Activated CD4-positive, alpha-beta memory T cell treated with anti-CD3 and anti-CD28 coated beads, Interleukin-2, amount 10 ng/mL, durations not matched to agents 7 days and 5 days (primary cell): ENCODE measurements at places on chromosomes 3 and 15. TPM values are rescaled to one million over a fixed set of nuclear protein-coding genes. Genes with fewer than 3 reads are reported as not detected.

DNA sequence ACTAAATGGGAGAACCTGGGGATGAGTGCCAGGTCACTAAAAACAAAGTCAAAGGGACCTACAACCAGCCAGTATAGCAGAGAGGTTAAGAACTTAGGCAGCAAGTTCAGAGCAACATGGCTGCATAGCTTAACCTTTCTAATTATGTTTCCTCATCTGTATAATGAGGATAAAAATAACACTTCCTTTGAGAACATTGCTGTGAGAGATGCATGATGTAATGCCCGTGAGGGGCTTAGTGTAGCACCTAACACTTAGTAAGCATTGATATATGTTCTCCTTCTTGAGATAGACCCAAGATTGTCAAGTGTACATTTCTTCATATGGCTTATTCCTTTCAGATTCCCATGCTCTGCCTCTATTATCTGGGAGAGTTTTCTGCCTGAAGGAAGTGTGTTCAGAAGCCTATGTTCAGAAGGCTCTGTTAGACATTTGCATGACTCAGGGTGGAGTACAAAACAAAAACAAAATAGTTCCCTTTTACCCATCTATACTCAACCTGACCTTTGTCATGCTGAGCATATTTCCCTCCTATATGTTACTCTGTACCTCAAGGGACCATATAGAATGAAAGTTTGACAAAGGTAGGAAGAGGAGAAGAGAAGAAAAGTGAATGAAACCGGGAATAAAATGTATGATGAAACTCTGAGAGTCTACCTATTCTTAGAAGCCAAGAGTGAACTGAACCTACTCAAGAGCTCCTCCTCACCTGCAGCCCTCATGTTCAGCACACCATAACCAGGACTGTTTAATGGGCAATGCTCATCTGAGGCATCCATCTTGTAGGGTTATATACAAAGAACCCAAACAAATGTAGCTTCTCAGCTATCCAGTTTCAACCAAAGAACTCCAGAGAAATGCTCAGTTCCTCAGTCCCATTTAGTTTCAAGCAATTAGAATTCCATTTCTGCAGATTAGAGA, 70.7 kb upstream of the KCNMB2 start:
- no peak overlapping the region for H3K27ac ChIP-seq
- H3K4me1 ChIP-seq = no peaks in the 10 kb centered on the region
- H3K36me3 ChIP-seq = no peaks in the 10 kb centered on the region
- DNase-seq = no peak
- H3K27me3 ChIP-seq = no peaks in the 10 kb centered on the region

- H3K4me3 ChIP-seq = no peak overlapping the region
- H3K36me3 ChIP-seq = peaks cover 28% of the 10 kb centered on the region
- no peaks in the 10 kb centered on the region for H3K27me3 ChIP-seq
Observed at GRCh38 chr3:195612075-195612800, 28.5 kb upstream of the APOD start.

GRCh38 chr3:165983284-165983683, 146.1 kb upstream of the BCHE start:
- no peaks in the 10 kb centered on the region for H3K4me1 ChIP-seq
- no peaks in the 10 kb centered on the region for H3K27me3 ChIP-seq
- H3K4me3 ChIP-seq = no peak overlapping the region
- DNase-seq = no peak
- H3K36me3 ChIP-seq = no peaks in the 10 kb centered on the region

DNA sequence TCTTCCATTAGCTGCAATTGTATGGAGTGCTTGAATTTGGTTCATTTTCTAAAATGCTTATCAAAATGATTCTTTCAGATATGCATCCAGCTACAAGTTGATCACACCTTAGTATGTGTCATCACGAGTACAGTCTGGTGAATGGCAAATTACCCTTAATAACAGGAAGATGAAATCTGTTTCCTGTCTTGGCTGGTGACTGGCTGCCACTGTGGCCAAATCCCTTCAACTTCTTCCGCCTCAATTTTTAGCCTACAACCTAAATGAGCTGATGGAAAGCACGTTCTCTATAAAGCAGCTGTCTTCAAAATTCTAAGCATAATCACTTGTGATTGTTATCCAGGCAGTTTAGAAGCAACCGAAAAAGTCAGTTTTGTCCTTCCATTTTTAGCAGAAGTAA, 387.1 kb upstream of the NECTIN3 start:
- no peaks in the 10 kb centered on the region for H3K36me3 ChIP-seq
- DNase-seq = no peak
- no peak overlapping the region for H3K4me3 ChIP-seq
- no peaks in the 10 kb centered on the region for H3K27me3 ChIP-seq
- no peak overlapping the region for H3K27ac ChIP-seq

DNA sequence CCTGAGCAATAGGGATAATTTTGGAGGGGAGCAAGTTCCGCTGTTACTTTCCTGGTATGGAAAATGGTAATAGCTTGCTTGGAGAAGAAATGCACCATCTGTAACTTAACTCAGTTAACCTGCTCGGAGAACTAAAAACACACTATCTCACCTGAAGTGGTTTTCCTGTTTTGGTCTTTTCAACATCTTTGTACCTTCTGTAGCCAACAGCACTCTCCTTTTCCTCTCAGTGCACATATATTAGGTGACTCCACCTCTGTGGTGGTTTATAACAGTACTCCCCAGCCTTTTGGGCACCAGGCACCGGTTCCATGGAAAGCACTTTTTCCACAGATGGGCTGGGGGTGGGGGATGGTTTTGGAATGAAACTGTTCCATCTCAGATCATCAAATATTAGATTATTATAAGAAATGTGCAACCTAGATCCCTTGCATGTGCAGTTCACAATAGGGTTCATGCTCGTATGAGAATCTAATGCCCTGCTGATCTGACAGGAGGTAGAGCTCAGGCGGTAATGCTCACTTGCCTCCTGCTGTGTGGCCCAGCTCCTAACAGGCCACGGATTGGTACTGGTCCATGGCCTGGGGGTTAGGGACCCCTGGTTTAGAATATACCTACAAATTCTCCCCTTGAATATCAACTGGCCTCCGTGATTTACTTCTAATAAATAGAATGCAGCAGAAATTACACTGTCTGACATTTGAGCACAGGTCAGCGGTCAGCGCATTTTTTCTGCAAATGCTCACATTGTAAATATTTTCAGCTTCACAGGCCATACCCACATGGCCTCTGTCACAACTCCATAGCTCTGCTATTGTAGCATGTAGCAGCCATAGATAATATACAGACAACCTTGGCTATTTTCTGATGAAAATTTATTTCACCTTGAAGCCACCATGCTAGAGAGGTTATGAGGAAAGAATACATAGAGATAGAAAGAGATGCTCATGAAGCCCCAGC, 83.8 kb upstream of the SUCLG2 start:
- H3K27me3 ChIP-seq = no peaks in the 10 kb centered on the region
- H3K4me3 ChIP-seq = no peak overlapping the region
- H3K27ac ChIP-seq = no peak overlapping the region
- H3K36me3 ChIP-seq = no peaks in the 10 kb centered on the region
- peaks cover 7% of the 10 kb centered on the region for H3K4me1 ChIP-seq
- DNase-seq = no peak

- H3K4me3 ChIP-seq = no peak overlapping the region
- H3K27ac ChIP-seq = peak overlapping the region; percentile 7
- DNase-seq = no peak
- H3K27me3 ChIP-seq = peaks cover 24% of the 10 kb centered on the region
- no peaks in the 10 kb centered on the region for H3K36me3 ChIP-seq
Observed at GRCh38 chr3:123344907-123345594, 103.8 kb downstream of the ADCY5 start.

Gene A4GNT
- not detected for total RNA-seq

Gene OSBPL10
- total RNA-seq = 1.7 TPM
